ENCODE measurements at places on chromosomes 11 and 22. TPM values are rescaled to one million over a fixed set of nuclear protein-coding genes. Genes with fewer than 3 reads are reported as not detected.

DNA sequence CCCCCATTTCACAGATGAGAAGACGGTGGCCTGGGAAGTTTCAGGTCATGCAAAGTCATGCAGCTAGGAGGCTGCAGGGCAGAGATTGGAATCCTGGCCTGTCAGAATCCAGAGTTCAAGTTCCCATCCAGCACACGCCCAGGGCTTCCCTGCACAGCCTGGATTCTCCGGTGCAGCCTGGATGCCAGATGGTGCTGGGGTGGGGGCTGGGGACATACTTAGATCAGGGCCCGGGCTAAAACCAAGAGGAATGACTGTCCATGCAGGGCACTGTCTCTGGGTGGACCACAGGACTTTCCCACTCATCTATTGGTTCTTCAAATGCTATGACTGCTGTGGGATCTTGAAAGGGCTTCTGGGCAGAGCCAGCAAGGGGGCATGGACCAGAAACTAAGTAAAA, 24.6 kb downstream of the LMO1 start:
- no peak for DNase-seq

Gene ARVCF
- polyA plus RNA-seq, result 122 TPM

Gene OVCH2
- 0.13 TPM for polyA plus RNA-seq

DNA sequence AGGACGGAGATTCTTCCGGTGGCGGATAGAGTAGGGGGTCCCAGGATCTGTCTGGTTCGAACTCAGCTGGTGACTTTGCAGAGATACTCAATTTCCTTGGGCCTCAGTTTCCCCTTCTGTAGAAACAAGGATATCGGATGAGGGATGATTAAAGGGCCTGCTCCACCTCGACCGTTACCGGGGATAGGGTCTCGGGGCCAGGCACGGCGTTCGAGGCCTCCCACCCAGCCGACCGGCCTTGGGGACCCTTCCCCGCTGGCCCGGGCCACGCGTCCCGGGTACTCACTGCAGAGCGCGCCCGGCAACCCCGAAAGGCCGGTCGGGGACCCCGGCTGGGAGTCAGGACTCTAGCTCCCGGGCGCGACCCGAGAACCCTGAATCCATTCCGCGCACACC, 321 bp downstream of the RHBDD3 start:
- DNase-seq, result no peak

DNA sequence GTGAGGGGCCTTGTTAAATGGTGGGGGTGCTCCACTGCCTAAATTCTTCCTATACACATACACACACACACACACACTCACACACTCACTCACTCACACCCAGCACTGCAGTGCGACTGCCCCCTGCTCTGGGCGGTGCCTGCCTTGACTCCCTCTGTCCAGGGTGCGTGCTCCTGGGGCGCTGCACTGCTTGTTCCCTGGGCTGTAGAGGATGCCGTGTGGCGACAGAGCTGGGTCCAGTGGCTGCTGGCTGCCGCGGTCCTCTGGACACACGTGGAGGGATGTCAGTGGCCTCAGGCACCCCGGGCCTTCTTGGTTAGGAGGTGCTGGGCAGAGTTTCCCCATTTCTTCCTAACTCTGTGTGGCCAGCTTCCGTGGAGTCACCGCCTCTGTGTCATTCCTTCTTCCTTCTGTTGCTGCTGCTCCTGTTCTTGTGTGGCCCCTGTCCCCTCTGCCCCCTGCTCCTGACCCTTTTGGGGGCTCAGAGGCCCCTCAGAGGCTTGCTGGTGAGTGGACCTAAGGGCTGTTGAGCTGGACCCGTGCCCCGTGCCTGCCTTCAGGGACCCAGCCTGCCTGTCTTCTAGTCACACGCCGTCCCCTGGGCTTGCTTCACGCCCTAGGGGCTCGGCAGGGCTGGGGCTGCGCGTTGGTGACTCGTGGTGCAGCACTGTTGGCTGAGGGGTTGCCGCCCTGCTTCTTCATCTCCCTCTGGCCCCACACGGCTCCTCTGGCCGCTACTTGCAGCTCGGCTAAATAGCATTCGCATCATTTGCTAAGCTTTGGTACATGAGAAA, 147.0 kb downstream of the TBC1D22A start:
- no peak for DNase-seq

DNA sequence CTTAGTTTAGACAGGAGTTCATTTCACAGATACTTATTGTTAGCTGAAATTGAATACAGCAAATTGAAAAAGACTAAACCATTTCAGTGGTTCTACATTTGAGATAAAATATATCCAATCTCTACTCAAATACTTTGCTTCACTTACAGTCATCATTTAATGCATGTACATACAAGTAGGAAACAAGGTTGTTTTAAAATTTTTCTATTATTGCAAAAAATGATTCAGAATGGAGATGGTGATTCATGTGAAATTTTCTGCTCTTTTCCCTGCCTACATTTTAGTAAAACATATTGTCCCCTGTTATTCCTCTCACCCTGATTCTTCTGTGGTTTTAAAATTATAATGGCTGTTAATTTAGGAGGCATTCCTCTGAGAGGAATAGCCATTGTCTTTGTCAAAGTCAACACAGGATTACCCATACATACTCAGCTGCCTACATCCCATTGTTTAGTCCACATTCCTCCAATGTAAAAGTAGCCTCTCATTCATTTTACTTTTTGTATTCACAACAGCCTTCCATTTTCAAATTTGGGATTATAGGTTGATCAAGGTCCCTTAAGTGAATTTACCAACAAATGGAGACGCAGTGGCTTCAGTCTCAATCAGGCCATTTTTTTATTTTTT, 60.1 kb downstream of the TRPC6 start:
- DNase-seq, result no peak

DNA sequence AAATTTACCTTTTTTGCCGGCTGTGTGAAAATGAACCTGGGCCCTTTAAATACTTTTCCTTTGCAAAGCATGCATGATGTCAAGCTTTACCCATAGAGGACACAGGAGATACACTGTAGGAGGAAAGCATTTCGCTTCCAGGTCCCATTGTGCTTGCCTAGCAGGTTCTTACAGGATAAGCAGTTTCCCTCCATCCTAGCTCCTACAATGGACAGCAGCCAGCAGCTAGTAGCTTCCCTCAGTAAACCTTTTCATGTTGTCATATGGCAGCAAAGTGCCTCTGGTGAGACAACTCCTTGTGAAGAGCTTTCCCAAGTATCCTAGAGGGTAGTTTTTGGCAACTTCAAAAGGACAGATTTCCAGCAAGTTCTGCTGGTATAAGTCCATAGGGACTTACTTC, 78.4 kb downstream of the RBFOX2 start:
- no peak for DNase-seq

DNA sequence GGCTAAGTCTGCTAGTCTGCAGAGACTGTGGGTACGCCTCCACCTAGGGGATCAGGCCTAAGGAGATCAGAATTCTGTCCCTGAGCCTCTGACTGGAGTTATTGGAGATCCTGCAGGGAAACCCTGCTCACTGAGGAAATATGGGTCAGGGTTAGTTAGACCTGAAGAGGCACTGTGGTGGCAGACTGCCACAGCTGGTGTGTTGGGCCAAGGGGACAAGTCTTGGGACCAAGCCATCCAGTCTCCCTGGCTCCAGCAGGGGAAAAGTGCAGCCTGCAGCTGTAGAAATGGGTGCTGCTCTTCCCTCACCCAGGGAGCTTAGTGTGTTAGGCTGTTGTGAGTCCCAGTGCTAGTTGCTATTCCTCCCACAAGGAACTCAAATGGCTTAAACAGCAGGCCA, 334.8 kb upstream of the LARGE1 start:
- no peak for DNase-seq

Gene TCN1
- polyA plus RNA-seq, result 0.23 TPM

DNA sequence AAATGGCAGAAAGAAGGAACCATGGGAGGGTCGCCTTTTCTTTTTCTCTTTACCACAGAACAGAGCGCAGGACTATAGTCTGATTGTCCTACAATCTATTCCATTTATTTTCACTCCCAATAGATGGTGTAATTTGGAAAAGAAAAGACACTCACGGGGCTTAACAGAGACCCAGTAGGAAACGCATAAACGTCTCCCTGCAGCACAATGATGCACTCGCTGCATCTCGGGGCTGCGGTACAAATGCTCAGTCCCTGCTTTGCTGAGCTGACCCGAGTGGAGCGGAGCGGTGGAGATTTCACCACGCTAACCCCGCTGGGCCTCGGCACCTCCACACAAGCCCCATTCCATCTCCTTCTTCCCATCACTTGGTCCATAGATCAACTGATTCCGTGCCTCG, 1.5 kb downstream of the FEZ1 start:
- DNase-seq, result no peak

DNA sequence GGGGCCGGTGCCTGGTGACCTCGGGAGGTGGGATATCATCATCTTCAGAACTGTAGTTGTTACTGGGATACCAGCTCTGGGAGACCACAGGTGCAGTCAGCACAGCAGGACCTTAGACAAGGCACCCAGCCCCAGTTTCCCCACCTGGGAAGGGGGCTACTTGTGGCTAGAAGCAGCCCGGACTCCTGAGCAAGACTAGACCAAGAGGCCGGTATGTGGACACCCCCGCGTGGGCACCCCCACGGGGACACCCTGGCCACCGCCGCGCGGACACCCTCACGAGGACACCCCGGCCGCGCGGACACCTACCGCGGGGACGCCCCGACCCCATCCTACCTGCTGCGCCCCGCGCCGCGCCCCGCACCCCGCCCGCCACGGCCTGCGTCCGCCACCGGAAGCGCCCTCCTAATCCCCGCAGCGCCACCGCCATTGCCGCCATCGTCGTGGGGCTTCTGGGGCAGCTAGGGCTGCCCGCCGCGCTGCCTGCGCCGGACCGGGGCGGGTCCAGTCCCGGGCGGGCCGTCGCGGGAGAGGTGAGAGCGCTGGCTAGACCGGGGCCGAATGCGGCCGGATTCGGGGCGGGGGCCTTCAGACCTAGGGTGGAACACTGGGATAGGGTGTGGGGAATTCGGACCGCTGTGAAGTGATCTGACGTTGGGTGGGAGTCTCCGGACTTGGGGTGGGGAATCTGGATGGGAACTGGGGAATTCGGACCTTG, at the start of the genes COMT and TXNRD2:
COMT (plus strand) TSS at position 408 of the 718 bp plus-strand sequence. CDS start 20,755 bp downstream, outside the sequence.
TXNRD2 (minus strand) TSS at position 454 of the 718 bp plus-strand sequence; CDS start at position 439, 15 bp downstream.
- no peak for DNase-seq

Gene FAM180B
- polyA plus RNA-seq, result 2.6 TPM

GRCh38 chr22:42645938-42646568, 3.1 kb downstream of the CYB5R3 start:
- no peak for DNase-seq
